Stimulated activated CD8-positive, alpha-beta memory T cell treated with anti-CD3 and anti-CD28 coated beads, Interleukin-4, amount 100 ng/mL, for 1 hour (primary cell): ENCODE measurements at places on chromosomes 16 and 17.

DNA sequence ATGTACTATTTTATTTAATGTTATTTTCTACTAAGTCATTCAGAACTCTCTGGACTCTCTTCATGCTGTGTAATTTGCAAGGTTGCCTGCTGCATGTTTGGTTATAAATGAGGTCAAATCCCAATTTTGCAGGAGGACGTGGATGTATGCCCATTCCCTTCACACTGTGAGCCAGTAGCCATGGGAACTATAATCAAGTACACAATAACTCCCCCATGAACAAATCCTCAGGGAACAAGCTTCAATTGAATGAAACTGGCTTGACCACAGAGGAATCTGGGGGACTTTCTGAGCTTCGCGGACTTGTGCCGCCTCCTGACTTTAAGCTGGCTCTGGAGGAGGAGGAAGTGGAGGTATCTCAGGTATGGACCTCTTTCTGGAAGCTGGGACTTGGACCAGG is 14.6 kb upstream of the KCTD13 start:
- DNase-seq: no peak

DNA sequence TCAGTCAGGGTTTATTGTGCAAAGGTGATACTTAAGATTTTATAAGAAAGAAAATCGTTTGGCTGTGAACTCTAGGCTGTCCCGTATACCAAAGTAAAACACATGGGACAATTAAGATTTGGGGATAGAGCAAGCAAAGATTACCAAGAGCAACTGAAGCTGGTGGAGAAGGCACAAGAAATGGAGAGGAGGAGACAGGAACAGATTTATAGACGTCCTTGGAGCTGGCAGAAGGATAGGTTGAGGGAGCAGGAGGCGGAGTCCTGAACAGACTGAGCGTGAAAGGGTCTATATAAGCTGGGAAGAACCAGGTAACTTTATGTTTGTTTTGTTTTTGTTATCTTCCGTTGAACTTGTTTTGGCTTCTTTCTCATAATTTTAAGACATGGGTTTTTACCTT is 3.8 kb downstream of the TNRC6C start:
- DNase-seq: no peak

GRCh38 chr16:53646506-53646905 is 57.2 kb downstream of the RPGRIP1L start:
- no peak for DNase-seq

DNA sequence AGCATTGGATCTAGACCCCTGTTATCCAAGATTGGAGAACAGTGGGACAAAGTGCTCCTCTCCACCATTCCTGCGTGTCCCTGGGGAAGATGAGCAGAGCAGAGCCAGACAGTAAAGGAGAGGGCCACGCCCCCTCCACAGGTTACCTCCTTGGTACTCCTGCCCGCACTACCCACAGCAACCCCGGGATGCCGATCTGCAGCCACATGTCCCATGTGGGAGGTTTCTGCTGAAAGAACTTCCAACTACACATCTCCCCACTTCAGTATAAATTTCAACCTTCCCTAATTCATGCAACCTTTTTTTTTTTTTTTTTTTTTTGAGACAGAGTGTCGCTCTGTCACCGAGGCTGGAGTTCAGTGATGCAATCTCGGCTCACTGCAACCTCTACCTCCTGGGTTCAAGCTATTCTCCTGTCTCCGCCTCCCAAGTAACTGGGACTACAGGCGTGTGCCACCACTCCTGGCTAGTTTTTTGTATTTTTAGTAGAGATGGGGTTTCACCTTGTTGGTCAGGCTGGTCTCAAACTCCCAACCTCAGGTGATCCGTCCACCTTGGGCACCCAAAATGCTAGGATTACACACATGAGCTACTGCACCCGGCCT is 2.3 kb downstream of the RAB37 start:
- no peak for DNase-seq

- no peak for DNase-seq
Observed at GRCh38 chr16:84358601-84359295, 9.6 kb upstream of the ATP2C2 start.

DNA sequence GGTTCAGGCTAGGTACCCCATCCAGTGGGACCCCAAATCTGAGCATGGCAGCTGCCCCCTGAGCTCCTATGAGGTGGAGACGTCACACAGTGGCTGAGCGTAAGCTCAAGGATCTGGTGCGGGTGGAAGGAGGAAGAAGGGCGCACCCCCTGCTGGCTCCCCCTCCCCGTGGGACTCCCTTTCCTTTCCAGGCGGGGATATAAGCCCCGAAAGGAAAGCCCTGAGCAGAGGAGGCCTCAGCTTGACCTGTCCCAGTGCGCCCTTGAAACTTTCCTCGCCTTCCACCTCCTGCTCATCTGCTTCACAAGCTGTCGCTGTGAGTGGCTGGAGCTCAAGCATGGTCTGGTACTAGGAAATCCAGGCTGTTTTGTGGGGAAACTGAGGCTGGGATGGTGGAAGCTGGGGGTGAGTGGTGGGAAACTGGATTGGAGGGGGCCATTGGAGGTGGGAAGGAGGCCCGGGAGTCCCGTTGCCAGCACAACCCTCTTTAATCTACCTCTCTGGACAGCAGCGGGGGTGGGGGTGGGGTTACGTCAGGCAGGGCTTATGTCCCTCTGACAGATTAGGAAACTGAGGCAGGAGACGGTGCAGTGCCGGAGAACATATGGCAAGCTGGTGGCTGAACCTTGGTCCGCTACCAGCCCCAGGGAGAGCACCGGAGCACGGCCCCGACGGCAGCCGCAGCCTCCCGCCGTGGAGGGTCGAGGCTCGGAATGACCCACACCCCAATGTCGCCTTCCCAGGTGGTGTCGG is 92.3 kb upstream of the TMEM97 start:
- no peak for DNase-seq

- DNase-seq: no peak
Observed at GRCh38 chr17:13869331-13869940, 199.9 kb upstream of the COX10 start.

GRCh38 chr17:69477204-69477902 is 62.9 kb downstream of the MAP2K6 start:
- DNase-seq: no peak

- no peak for DNase-seq
Observed at GRCh38 chr17:79977161-79977631, 58.5 kb downstream of the TBC1D16 start.

DNA sequence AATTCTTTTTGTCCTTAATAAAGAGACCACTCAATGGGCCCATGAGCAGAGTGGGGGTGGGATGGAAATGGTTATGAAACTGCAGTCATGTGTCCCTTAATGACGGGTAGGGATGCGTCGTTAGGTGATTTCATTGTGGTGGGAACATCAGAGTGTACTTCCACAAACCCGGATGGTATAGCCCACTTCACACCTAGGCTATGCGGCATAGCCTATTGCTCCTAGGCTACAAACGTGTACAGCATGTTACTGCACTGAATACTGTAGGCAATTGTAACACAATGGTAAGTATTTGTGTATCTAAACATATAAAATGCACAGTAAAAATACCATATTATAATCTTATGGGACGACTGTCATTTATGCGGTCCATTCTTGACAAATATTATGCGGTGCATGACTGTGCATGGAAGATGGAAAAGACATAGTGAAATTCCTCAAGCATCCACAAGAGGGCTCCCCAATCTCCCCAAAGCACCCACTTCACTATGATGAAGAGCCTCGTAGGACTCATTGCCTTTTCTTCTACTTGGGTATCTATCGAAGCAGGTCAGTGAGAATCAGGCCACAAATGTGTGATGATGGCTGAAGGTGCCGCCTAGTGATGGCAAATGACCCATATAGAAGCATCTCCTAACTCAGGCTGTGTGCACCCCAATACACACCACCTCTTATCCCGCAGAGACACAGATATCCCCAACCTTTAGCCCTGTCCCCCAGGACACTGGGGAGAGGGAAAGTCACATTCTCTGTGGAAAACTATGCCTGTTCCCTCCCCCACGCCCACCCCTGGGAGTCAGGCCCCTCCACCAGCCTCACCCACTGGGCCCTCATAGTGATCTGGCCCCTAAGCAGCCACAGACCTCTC is 43.5 kb downstream of the TBX21 start:
- DNase-seq: no peak

- DNase-seq: no peak
Observed at GRCh38 chr16:18836702-18837101, 35.4 kb upstream of the ARL6IP1 start.

- no peak for DNase-seq
Observed at GRCh38 chr16:49930841-49931240, 74.9 kb upstream of the ZNF423 start.

GRCh38 chr17:73553311-73553710 is 90.9 kb downstream of the SDK2 start:
- DNase-seq: no peak

DNA sequence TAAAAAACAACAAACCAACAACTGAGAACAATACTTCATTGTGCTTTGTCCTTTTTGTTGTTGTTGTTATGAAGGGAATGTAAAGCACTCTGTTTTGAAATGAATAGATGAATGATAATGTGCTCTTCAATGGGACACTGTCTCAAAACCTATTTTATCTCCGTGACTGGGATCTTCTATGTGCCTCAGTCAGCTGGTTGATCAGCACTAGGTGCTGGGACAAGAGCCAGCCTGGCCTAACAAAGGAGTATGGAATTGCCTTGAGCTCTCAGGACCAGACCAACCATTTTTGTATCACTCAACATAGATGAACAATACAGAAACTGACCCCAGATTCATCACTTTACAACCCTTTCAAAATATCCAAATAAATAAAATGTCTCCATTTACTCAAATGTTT is 440.2 kb downstream of the KCNJ2 start:
- DNase-seq: no peak

DNA sequence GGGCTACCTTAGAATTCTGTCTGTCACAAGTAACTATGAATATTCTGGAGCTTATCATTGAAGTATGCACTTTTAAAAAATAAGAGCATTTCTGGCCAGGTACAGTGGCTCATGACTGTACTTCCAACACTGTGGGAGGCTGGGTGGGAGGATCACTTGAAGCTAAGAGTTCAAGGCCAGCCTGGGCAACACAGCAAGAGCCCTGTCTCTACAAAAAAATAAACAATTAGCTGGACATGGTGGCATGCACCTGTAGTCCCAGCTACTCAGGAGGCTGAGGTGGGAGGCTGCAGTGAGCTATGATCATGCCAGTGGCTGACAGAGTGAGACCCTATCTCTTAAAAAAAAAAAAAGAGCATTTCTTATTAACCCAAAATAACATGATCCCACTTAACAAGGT is 60.0 kb upstream of the BRD7 start:
- DNase-seq: no peak
